ENCODE measurements at places on chromosomes 7 and 10.

- DNase-seq = no peak
These were observed 93.6 kb downstream of the UBE2H start for GRCh38 chr7:129859183-129859582.

- no peak for DNase-seq
These were observed 509.9 kb downstream of the PARD3 start for GRCh38 chr10:34305189-34305588.

- no peak for DNase-seq
These were observed 137.3 kb downstream of the CELF2 start for GRCh38 chr10:11154849-11155498.

DNA sequence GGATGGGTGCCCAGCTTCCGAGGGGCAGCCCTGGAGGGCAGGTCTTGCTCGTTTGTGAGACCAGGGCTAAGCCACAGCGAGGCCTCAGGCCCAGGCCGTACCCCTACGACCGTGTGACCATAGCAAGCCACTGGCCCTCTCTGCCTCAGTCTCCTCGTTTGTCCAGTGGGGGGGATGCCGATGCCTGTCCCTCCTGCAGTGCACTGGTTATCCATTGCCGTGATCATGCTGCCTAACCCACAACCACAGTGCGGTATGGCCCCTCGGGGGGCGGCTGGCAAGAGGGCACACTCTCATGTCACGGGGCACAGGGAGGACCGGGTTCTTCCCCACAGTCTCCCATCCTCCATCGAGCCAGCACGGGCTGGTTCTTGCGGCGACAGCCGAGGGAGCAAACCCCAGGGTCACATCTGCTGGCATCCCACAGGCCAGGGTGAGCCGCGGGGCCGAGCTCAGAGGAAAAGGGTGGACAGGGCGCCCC, 80.5 kb downstream of the ELFN1 start:
- no peak for DNase-seq

- DNase-seq = no peak
These were observed 16.6 kb downstream of the GNAI1 start for GRCh38 chr7:80151274-80151665.

- no peak for DNase-seq
These were observed 31.5 kb downstream of the PRKAR2B start for GRCh38 chr7:107075863-107076574.

- no peak for DNase-seq
These were observed 76.9 kb upstream of the KCNIP2 start for GRCh38 chr10:101920546-101920945.
